H7 (cell line): ENCODE measurements at places on chromosomes 6 and 20. TPM values are rescaled to one million over a fixed set of nuclear protein-coding genes. Genes with fewer than 3 reads are reported as not detected.

Gene CDH26
- 1.0 and 3.1 TPM in 2 replicates for total RNA-seq

Gene RAMACL
- total RNA-seq, result 0.18 TPM in 1 of 2 replicates, not detected in the other

Gene SNPH
- total RNA-seq, result 2.6 and 4.0 TPM in 2 replicates

Gene CLIC5
- 0.45 TPM in 1 of 2 replicates, not detected in the other for total RNA-seq
